Mesothelial cell of epicardium (in vitro differentiated cells): ENCODE measurements at places on chromosomes 1 and 21.

GRCh38 chr1:178349801-178350200, 147.0 kb downstream of the CLEC20A start:
- DNase-seq = no peak

GRCh38 chr1:94528299-94528698, 13.3 kb downstream of the F3 start:
- no peak for DNase-seq

DNA sequence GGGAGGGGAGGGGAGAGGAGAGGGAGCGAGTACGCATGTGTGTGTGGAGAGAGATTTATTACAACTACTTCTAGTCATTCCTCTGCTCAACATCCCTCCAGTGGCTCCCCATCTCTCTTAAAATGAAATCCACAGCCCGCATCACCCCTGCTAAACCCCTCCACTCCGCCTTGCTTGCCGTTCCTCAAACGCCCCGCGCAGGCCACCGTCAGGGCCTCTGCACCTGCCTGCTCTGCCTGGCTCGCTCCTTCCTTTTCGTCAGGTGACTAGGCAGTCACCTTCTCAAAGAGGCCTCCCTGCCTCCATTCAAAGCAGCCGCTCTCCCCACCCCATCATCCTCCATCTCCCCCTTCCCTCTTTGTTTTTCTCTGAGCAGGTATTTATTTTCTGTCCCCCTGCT, 29.9 kb downstream of the LRRC38 start:
- no peak for DNase-seq

DNA sequence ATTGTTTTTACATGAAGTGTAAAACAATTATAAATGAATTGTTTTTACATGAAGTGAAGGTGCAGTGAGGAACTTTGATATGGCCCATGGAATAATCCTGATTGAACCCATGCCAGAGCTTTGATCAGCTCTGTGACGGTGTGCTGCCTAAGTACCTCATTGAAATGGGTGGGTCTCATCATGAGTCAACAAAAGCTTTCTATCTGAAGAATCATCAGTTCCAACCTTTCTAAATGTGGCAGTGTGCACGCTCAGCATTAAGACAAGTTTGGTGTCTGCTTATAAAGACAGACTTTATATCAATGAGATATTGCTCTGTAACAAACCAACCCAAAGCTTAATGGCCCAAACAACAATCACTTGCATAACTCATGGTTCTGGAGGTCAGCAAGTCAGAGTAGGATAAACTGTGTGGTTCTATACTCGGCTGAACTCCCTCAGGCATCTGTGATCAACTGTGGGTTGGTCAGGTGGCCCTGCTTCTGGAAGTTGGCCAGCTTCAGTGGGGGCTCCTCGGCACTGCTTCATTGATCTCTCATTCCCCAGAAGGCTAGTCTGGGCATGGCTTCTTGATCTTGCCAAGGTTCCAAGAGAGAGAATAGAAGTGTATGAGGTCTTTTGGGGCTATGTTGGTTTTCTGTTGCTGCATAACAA, 258.0 kb downstream of the LTN1 start:
- DNase-seq = no peak

GRCh38 chr1:96927125-96927524, 205.5 kb downstream of the PTBP2 start:
- DNase-seq = no peak

DNA sequence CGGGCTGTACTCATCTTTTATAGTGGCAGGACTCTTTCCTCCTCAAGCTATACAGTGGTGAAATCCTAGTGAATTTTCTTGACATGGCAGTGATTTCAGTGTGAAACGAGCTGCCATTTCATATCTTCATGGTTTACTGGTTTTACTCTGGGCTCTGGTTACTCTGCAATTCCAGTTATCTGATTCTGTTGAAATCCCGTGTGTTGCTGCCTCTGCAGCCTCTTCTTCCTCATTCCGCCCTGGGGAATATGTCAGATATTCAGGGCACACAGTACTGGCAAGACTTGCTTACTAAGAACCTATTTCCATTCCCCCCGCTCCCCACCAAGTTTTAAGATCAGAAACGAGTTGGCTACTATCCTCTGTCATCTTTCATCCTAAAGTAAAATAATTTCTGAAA, 7.9 kb upstream of the OR2B11 start:
- no peak for DNase-seq

DNA sequence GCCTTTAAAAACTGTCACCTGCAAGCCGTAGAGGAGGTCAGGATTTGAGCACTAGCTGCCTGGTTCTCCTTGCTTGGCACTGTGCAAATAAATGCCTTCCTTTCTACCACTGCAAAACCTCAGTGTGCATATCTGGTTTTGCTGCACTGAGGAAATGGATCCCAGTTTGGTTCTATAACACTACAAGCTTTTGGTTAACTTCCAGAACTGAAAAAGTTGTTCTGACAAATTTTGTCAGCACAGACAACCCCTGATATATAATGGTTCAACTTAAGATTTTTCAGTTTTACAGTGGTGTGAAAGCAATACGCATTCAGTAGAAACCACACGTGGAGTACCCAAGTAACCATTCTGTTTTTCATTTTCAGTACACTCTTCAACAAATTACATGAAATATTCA, 29.8 kb upstream of the GALNT2 start:
- DNase-seq = no peak

GRCh38 chr1:196896355-196896754, 8.5 kb downstream of the CFHR4 start:
- no peak for DNase-seq

DNA sequence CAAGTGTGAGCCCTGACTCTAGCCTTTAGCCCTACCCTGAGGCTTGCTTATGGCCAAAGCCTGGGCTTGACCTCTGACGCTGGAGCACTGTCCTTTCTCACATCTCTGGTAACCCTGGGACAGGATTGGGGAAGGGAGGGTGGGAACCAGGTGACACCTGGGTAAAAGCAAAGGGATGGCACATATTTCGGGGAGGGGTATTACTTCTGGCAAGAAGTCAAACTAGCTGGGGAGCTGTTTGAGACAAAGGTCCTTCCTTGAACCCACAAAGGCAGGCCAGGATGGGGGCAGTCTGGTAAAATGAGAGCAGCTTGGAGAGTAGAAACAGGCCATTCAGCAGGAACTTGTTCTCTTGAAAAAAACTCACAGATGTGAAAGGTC, 2.0 kb downstream of the MOB3C start:
- DNase-seq = no peak

GRCh38 chr1:196063294-196063693, 544.9 kb downstream of the KCNT2 start:
- DNase-seq = no peak

GRCh38 chr1:20358761-20359263, 68.1 kb downstream of the VWA5B1 start:
- no peak for DNase-seq

GRCh38 chr1:12177156-12177998, 10.6 kb downstream of the TNFRSF1B start:
- no peak for DNase-seq

DNA sequence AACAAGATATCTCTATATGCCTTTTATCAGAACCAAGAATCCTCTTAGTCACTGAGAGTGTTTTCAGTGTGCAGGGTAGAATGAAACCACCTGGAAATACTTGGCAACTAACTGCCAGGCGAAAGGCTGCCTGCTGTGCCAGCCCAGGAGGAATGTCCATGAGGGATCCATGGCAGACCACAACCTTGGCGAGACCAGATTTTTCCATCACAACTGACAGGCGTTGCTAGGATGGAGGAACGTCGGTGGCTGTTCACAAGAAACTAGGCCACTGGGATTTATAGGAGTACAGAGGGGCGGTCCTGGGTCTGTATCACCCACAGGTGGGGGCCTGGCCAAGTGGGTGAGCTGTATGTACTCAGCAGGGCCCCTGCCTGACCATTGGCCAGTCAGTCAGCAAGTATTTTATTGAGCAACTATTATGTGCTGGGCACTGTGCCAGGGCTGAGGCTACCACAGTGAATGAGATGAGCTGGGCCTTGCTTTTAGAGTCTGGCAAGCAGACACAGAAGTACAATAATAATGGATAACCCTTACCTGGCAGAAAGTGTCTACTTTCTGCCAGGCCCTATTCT, 199.4 kb downstream of the FOXD2 start:
- DNase-seq = no peak

GRCh38 chr1:17558541-17558940, 19.0 kb downstream of the ARHGEF10L start:
- no peak for DNase-seq

GRCh38 chr1:179126338-179127060, 44.6 kb downstream of the TOR3A start:
- DNase-seq = no peak

GRCh38 chr1:117235863-117236465, 25.2 kb upstream of the VTCN1 start:
- no peak for DNase-seq

DNA sequence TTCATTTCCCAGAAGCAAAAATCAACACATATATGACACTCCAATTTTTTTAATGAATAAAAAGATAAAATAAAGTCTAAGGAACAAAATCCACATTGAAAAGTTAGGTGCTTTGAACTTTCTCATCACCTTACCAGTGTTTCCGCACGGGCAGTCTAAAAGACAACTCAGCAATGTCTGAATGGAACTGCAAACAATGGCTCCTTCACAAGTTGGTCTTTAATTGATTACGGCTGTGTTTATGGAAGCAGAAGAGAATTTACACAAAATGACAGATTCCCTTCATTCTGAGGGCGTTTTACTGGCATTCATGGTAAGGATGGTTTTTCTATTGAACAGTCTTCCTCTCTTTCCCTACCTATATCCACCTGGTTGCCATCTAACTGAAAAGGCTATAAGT, 65.0 kb upstream of the RNPC3 start:
- DNase-seq = no peak

DNA sequence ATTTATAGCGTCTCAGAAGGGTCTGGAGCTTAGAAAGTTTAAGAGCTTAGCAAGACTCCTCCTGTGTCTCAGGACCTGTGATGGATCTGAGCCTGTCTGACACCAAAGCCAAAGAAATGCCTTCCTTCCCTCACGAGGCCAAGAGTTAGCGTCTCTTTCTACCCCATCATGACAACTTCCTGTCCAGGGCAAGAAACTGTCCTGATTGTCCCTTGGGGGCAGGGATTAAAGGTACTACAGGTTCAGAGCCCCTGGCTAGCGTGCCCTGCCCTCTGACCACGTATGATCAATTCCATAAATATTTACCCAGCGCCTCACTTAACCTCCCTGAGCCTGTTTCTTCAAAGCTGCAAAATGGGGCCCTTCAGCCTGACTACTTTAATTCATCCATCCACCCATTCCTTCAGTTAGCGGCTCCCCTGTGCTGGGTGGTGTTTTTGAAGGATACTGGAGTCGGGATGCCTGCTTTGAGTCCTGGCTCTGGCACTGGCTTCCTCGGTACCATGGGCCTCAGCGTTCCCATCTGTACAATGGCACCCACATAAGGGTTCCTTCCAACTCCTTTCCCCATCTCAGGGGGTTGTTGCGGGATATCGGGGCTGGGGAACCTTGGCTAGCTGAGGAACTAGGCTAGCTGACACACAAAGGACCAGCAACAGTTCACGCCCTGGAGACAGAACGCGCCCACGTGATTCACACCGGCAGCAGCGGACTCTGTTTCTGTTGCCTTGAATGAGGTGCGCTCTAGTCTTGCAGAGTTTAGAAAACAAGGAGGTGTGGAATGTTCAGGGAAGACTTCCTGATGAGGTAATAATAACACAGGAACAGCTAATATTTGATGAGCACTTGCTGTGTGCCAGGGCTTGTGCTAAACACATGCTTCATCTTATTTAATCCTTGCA, 23.0 kb upstream of the EPHA2 start:
- no peak for DNase-seq

- no peak for DNase-seq
These were observed 159.9 kb upstream of the NEGR1 start for GRCh38 chr1:72442262-72442661.

DNA sequence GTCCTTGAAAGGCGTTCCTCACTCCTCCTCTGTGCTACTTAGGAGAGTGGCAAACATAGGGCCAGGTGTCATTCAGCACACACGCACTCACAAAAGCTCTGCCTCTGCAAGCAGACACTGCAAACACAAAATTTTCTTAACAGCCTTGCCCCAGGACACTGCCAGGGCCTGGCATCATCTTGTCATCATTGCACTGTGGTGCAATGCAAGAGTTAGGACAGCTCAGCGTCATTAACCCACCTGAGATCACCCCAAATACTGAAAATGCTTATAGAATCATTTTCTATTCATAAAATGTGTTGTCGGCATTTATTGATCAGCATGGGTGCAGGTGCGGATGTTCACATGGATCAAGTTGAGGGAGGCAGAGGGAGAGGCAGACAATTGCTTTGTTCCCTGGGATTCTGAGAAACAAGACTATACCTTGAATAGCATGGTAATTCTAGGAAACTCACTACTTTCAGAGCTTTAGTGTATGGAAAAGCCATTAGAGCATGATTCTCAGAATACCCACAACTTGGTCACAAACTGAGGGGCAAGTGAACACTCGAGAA, 3.0 kb downstream of the ADAM30 start:
- DNase-seq = no peak

DNA sequence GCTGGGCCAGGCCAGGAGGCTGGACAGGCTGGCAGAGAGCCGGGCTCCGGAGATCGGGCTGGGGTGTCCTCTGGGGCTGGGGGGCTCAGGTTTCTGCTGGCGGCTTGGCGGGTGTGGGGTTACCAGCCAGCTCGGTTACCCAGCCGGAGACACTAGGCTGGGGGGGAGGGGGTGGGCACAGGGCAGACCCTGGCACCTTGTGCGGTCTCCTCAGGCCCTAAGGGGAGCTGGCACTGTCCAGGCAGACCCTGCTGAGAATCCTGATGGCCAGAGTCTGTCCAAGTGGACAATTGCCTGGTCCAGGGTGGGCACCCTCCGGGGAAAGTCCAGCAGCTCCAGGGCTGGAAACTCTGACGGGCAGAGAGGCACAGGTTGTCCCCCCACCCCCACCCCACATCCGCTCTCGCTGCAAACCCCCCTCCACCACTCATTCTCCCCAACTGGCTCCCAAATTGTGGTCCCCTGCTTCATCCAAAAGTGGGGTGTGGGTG, 6.7 kb downstream of the ZBTB7B start:
- no peak for DNase-seq

- no peak for DNase-seq
These were observed 25.2 kb downstream of the CA6 start for GRCh38 chr1:8970870-8971337.

GRCh38 chr1:167431909-167432650, 86.2 kb downstream of the CD247 start:
- no peak for DNase-seq

- peak; percentile 49 for DNase-seq
These were observed 29.4 kb upstream of the CD2 start for GRCh38 chr1:116724765-116725375.

DNA sequence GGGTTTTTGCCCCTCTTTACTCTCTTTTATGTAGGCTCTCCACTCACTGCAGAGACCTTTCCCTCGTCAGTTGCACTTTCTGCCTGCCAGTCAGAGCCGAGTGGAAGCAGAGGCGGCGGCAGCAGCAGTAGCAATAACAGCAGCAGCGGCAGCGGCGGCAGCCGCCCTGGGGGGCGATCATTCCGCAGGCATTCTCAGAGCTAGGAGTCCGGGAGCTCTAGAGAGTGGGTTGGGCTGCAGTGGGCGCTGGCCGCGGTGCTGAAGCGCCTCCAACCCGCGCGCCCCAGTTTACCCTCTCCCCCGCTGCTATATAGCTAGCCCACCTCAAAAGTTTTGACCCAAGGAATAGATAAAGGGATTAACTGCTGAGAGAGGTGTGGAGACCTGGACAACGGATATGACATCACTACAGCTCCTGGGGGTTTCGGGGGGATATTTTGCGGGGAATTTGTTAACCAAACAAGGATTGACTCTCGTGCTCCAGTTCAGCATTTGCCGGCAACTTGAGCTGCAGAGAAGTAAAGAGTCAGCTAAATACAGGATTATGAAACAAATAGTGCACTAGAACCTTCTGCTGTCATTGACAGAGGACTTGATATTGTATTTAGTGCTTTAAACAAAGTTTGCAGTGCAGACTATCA, at the start of gene OLFM3:
OLFM3 (minus strand) TSS at position 102 of the 641 bp plus-strand sequence.
- DNase-seq = peak; percentile 83
